ENCODE measurements at places on chromosomes 11 and 22. TPM values are rescaled to one million over a fixed set of nuclear protein-coding genes. Genes with fewer than 3 reads are reported as not detected.

DNA sequence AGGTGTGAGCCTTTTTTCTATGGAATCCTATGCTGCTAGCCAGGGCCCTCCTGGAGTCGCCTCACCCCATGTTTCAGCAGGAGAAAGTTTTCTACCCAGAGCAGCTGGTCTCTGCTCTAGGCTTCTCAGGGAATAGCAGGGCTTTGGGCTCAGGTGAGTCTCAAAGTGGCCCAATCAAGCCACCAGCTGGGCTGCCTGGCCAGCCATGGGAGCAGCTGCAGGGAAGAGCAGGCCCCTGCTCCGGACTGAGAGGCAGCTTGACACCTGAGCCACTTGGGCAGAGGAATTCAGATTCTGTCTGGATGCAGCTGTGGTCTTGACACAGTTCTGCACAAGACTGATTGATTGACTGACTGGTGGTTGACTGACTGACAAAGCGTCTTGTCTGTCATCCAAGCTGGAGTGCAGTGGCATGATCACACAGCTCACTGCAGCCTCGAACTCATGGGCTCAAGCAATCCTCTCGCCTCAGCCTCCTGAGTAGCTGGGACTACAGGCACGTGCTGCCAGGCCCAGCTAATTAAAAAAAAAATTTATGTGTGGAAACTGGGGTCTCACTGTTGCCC is 57.5 kb upstream of the ARFGAP3 start:
- DNase-seq = no peak
- H3K4me3 ChIP-seq = no peak overlapping the region
- H3K27me3 ChIP-seq = no peaks in the 10 kb centered on the region
- no peak overlapping the region for H3K27ac ChIP-seq

The PKDREJ gene
- 0.06 TPM for total RNA-seq

- no peaks in the 10 kb centered on the region for H3K4me1 ChIP-seq
- no peak overlapping the region for H3K4me3 ChIP-seq
- no peaks in the 10 kb centered on the region for H3K36me3 ChIP-seq
- no peaks in the 10 kb centered on the region for H3K27me3 ChIP-seq
- no peak for DNase-seq
- no peak overlapping the region for H3K27ac ChIP-seq
Measured at GRCh38 chr11:27319072-27319471, 43.9 kb downstream of the CCDC34 start.

The NAV2 gene
- total RNA-seq = 37.7 TPM

- H3K27ac ChIP-seq = no peak overlapping the region
- H3K4me1 ChIP-seq = peaks cover 34% of the 10 kb centered on the region
- H3K27me3 ChIP-seq = no peaks in the 10 kb centered on the region
Measured at GRCh38 chr11:72773291-72773690, 20.6 kb downstream of the STARD10 start.

DNA sequence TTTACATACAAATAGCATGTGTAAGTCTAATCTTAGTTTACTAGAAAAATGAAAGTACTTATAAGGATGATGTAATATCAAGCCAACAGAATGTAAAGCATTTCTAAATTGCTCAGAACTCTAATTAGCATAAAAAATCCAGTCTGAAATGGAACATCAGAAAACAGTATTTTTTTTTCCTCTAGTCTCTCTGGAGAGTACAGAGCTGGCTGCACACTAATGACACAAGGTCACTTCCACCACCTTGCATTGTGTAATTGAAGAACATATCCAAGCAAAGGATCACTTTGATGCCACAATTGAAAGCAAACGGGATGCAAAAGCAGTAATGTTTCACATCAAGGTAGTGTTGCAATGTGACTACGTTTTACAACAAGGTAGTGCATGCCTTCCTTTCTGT is 548.0 kb upstream of the LUZP2 start:
- no peak overlapping the region for H3K4me3 ChIP-seq
- H3K36me3 ChIP-seq = no peaks in the 10 kb centered on the region
- DNase-seq = no peak
- no peaks in the 10 kb centered on the region for H3K27me3 ChIP-seq
- H3K27ac ChIP-seq = no peak overlapping the region

DNA sequence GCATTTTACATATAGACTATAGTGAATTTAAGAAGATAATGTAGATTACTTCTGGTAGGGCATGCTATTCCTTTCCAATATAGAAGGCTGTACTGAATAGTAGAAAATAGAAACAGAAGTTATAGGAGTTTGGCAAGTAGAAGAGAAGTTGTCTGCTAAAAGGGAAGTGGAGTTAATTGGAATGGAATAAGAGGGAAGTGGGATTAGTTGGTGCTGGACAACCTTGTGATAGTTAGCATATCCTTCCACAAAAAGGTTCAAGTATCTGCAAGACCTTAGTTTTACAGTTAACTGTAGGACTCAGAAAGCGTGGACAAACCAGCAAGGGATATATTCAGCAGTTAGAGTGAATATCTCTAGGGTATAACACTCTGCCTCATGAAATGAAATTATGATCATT is 185.5 kb downstream of the SWAP70 start:
- DNase-seq = no peak
- H3K36me3 ChIP-seq = peaks cover 16% of the 10 kb centered on the region
- no peak overlapping the region for H3K4me3 ChIP-seq
- no peaks in the 10 kb centered on the region for H3K27me3 ChIP-seq
- no peak overlapping the region for H3K27ac ChIP-seq

- H3K36me3 ChIP-seq = no peaks in the 10 kb centered on the region
- H3K4me3 ChIP-seq = no peak overlapping the region
- no peaks in the 10 kb centered on the region for H3K27me3 ChIP-seq
- no peak overlapping the region for H3K27ac ChIP-seq
Measured at GRCh38 chr11:74370123-74370522, 28.1 kb downstream of the PGM2L1 start.

The LRRC32 gene
- 136 TPM for total RNA-seq

- no peaks in the 10 kb centered on the region for H3K36me3 ChIP-seq
- no peak for DNase-seq
- H3K27ac ChIP-seq = no peak overlapping the region
- no peaks in the 10 kb centered on the region for H3K4me1 ChIP-seq
Measured at GRCh38 chr11:132838627-132839026, 693.7 kb downstream of the OPCML start.
